Stimulated activated naive CD8-positive, alpha-beta T cell treated with anti-CD3 and anti-CD28 coated beads, Interleukin-15, Interleukin-2, amounts not matched to agents 100 U/mL and 50 U/mL, for 24 hours (primary cell): ENCODE measurements at places on chromosomes 7 and 10.

GRCh38 chr7:141928146-141928844 is 12.1 kb downstream of the OR9A4 start:
- DNase-seq: no peak

DNA sequence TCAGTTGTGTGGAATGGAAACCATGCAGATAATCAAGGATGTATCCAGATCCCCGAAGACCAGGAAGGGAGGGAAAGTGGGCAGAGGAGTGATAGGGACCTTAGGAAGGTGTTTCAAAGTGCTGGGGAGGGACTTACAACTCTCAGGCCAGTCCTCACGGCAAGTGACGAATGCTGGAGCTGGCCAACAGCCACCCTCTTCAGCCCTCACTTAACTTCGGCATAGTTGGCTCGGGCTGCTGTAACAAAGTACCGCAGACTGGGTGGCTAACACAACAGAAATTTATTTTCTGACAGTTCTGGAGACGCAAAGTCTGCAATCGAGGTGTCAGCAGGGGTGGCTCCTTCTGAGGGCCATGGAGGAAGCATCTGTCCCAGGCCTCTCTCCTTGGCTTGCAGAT is 265.9 kb upstream of the YAE1 start:
- DNase-seq: no peak

DNA sequence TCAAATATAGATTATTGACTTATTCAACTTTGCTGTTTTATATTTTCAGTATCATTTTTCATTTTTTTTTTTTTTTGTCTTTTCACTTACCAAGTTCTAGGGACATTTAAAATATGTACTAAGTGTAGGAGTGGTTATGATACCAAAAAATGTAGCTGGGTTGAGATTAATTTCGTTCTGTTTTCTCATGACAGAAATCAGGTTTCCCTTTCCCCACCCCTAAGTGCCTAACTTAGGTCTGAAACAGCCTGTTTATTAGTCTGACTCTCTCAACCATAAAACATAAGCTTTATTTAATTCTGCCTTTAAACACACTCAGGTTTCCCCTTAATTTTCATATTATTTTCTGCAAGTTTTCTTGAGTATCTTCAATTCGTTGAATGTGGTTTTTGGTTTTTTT is 22.1 kb downstream of the TMEM106B start:
- no peak for DNase-seq

DNA sequence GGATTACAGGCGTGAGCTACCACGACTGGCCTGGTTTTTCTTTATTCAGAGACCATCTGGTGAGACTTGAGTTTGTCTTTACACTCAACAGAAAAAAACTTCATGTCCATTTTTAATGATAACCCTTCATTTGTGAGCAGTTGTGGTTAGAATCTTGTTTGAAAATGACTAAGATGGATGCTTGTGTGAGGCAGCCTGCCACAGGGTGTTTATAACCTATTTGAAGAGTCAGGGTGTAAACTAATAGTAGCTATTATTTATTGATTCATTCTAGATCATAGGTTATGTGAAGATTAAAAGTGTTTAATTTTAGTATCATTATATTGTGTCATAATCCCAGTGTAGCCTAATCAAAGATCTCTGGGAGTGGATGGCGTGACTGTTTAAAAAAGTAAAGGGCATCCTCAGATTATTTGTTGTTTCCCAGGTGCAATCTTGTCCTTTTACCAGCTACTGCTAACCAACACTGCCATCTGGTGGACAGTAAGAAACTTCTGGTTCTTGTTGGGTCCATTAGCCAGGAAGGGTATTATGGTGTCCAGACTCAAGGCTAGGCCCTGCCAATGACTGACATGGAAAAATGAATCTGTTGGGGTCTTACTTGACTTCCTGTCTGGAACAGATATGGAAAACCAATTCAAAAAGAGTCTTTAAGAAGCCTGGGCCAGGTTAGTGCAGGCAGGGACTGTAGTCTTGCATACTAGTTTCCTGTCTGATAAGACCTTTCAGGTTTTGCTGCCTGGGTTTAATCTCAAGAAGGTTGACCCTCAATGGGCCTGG is 24.9 kb downstream of the NRBF2 start:
- DNase-seq: peak; percentile 24
